NCI-H2107 (cell line): ENCODE measurements at places on chromosomes 2 and 18.

GRCh38 chr18:64380117-64380516, 231.2 kb upstream of the LINC00305 start:
- no peak for DNase-seq

DNA sequence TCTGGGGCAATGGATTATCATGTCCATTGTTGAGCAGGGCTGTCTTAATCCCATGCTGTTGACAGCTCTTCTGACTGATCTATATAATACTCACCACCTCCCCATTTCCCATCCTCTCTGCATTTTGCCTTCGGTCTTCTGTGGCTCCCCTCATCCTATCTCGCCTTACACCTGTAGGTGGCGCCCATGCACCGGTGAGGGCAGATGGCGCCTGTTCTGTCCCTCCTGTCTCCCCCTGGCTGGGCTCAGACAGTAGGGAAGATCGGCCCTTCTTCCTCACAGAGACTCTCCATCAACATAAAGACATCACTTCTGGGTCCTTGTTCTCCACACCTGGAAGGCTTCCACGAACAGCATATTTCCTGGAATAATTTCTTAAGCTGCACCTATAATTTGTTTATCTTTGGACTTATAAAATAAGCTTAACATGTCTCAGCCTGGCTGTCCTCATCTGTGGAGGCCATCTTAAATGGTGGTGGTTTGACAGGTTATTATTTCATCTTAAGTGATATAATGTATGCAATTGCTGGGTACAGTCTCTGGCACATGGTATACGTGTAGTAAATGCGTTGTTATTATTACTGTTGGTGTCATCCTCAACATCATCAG, 10.9 kb upstream of the CDH20 start:
- DNase-seq = peak; percentile 42

DNA sequence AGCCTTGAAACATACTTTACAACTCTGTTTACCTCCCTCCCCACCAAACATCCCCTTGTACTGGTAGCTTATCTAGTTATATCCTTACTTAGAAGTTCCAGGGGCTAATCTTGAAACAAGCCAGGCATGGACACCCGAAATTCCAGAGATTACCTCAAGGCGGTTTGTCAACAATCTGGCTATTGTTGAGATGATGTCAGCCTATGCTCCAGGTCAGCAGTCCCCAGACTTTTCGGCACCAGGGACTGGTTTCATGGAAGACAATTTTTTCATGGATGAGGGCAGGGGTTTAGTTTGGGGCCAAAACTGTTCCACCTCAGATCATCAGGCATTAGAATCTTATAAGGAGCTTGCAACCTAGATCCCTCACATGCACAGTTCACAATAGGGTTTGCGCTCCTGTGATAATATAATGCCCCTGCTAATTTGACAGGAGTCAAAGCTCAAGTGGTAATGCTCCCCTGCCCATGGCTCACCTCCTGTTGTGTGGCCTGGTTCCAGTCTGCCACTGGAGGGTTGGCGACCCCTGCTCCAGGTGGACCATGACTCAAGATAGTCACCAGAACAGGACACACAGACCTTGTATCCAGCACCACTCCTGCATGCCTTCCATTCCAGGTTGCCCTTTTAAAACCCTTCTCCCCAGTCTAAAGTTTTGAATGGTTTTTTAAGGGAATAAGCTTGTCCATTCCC, 171.2 kb downstream of the SPAG16 start:
- DNase-seq = no peak

DNA sequence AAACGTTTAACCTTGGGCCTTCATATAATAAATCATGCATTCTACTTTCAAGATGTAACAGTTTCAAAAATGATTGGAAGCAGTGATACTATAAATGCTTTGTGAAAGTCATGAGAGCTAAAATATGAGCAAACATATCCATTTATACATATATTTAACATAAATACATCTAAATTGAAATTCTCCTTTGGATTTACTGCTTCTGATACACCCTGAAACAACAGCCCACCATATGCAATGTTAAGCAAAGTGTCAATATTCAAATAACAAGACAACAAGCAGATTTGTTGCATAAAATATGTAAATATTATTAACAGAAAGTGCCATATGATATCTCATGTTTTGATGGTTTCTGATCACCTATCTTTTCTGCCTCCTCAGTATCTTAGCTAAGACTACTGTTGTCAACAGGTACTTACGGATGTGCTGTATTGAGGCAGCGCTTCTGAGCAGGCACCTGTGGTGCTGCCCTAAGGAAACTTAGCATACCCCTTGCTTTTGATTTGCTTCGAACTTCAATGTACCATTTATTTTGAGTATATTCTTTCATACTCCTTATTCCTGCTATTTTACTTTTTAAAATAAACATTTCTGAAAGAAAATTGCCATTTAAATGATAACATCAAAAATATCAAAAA, 6.1 kb downstream of the FIGN start:
- DNase-seq = no peak

GRCh38 chr2:173288561-173288960, 66.1 kb upstream of the CDCA7 start:
- DNase-seq = no peak

- DNase-seq = no peak
Measured at GRCh38 chr18:51028201-51028805, 1.7 kb upstream of the SMAD4 start.

GRCh38 chr2:30580391-30580790, 133.3 kb downstream of the LCLAT1 start:
- no peak for DNase-seq

DNA sequence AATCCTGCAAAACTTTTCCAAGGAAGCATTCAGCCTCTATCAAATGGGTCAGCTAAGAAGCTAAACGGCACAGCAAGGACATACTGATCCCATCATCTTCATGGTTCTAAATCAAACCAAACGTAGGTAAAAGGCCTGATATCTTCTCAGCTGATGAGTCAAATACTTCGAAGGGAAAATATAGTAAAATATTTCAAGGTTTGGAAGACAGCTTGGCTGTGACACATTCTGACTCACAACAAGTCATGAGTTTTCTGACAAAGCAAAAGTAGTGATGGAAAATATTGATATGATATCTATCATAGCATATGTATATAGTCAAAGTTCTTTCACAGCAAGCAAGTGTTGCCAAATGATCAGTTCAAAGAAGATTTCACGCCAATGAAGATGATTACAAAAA, 31.5 kb downstream of the DOCK10 start:
- DNase-seq = no peak

- no peak for DNase-seq
Measured at GRCh38 chr18:24514439-24514838, 54.0 kb downstream of the HRH4 start.

DNA sequence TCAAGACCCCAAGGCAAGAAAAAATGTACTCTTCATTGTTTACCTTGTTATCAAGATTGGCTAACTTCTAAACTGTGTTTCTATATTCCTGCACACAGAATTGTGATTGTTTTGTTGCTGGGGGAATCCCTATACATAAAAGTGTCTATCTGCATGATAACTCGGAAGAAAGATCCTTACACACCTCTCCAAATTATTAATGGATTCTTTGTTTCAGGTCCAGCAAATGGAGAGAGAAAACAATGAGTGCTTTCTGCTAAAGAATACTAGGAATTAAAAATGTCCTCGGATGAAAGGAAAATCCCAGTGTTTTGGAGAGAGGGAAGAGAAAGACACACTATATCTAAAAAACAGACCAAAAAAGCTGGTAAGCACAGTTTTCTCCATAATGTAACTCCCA, 6.2 kb upstream of the DAPL1 start:
- no peak for DNase-seq

GRCh38 chr2:11872247-11872947, 126.0 kb downstream of the LPIN1 start:
- DNase-seq = no peak

- DNase-seq = no peak
Measured at GRCh38 chr2:19140463-19141208, 217.8 kb downstream of the OSR1 start.

DNA sequence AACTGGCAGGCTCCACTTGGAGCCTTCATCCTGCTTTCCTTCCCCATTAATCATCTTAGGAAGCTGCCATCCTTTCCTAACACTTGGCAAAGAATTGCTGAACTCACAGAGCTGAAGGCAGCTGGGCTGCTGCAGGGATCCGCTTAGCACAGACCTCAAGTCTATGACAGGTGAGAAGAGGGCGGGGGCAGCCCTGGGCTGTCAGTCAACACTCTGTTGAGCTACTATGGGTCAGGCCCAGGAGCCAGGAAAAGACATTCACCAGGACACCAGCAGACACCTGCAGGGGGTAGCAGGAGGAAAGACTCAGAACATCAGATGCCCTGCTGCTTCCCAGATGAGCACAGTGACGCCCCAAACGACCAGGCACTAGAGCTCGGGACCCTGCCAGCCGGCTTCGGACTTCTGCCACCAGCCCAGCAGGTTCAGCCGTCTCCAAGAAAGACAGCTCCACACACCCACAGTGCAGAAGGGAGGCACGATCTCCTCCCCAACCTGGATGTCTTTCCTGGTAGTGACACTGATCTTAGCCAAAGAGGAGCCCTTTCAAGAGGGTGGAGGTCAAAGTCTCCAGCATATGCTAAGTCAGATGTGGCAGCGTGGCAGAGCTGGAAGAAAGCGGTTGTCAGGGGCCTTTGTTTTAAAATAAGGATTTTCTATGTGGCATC, 55.2 kb downstream of the SNORC start:
- DNase-seq = no peak

DNA sequence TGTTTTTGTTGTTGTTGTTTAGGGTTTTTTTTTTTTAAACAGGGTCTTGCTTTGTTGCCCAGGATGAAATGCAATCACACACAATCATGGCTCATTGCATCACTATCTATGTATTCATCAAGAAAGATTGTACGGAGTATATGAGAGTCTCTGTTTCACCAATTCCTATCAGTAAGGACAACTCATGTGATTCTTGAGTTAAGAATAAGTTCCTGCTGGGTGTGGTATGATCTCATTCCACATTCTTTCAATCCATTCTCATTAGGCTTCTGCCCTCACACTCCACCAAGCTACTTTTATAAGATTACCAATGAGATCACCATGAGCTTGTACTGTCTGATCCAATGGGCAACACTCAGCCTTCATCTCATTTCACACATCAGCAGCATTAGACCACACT, 9.1 kb upstream of the AP1S3 start:
- DNase-seq = no peak

DNA sequence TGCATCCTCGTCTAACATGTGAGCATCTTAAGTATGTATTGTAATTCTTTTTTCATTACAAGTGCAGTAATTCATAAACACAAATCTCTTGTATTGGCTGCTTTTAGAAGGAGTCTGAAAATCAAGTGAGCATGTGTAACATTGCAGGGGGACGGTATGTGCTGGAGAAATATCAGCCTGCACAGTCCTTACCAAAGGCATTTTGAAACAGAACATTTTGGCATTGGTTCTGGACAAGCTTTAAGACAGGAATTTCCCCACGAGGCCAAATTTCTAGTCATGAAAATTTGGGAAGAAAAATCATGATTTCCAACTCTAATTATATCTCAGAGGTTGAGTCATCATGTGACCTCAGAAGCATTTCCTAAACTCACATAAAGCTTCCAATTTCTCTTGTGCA, 24.7 kb upstream of the NRP2 start:
- DNase-seq = no peak

DNA sequence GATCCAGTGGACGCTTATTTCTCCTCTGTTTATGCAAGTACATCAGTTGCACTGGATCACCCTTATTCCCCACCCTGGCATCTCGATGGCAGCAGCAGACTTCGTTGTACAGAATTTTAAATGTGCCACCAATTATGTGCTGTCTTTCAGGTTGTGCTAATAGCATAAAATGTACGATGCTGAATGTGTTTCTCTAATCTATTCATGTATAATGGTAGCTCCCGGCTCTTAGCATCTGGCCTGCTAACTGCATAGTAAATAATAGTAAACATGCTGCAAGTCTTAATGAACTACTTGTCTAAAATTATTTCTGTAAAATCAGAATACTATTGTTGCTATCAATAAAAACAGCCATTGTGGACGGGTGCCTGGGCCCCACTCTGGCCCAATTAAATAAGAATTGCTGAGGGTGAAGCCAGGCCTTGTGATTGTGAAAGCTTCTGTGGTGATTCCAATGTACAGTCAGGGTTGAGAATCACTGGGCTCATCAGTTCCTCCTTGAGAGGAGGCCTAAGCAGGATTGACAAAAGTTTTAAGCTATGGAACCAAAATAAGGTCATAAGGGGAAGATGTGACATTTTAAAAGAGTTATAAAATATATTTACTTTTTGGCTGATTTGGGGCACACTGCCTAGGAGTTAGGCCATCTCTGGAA, 14.4 kb upstream of the MYO3B start:
- no peak for DNase-seq

- no peak for DNase-seq
Measured at GRCh38 chr18:22572341-22572740, 154.6 kb upstream of the CTAGE1 start.

DNA sequence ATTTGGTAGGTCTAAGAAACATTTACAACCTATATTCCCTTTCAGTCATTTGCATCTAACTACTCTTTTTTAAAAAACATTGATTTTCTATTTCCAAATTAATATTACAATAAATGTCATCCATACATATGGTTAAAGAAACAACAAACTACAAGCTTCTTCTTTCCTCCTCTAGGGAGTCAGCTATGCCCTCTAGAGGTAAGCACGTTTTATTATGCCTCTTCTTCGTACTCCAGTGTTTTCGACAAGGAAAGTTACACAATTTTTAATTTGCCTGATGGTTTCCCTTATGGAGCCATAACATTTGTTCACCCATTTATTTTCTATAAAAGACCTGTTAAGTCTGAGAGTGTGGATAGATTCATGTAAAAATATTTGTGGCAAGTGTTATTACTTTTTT, 183.4 kb upstream of the CDH7 start:
- DNase-seq = no peak

- DNase-seq = no peak
Measured at GRCh38 chr2:161983866-161984265, 90.1 kb downstream of the DPP4 start.

GRCh38 chr2:158889135-158889853, 79.1 kb upstream of the TANC1 start:
- no peak for DNase-seq

GRCh38 chr2:236505648-236506047, 64.0 kb upstream of the ACKR3 start:
- no peak for DNase-seq

- DNase-seq = no peak
Measured at GRCh38 chr18:10265560-10266333, 188.7 kb upstream of the APCDD1 start.

DNA sequence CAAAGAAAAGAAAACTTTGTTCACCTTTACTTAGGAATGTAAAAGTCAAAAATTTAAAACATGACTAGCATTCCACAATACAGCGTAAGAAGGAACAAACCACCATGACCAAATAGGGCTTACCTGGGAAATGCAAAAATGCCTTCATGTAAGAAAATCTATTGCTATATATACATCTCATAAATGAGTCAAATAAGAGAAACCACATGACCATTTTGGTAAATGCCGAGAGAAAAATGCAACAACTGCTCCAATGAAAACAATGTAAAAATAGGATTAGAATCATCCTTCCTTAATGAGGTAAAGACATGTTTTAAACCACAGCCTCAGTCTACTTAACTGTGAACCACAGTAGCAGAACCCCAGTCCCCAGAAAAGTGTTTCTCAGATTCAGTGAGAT, 49.4 kb downstream of the TGOLN2 start:
- DNase-seq = no peak

- DNase-seq = no peak
Measured at GRCh38 chr2:20391951-20392699, 41.5 kb upstream of the PUM2 start.

GRCh38 chr18:46073474-46074331, 1.6 kb upstream of the PSTPIP2 start:
- peak; percentile 61 for DNase-seq
